Stimulated activated CD4-positive, alpha-beta T cell treated with anti-CD3 and anti-CD28 coated beads, Interleukin-15, amount 100 ng/mL, for 24 hours (primary cell): ENCODE measurements at places on chromosomes 3 and 15.

DNA sequence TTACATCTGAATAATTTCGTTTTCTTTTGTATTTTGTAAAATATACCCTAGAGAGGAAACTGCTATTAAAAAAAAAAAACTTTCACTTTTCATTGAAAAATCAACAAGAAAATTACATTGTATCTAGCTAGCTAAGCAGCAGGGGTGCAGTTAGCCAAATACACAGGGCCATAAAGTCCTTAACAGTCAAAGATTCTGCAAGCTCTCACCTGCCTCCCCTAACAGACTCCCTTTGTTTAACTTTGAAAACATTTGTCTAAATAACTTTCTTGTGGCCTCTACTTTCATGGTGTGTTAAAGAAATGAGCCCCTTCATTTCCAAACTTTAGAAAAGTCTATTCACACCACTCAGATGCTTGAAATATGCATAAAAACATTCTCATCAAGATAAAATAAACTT, 23.3 kb downstream of the CBLB start:
- no peak for DNase-seq

DNA sequence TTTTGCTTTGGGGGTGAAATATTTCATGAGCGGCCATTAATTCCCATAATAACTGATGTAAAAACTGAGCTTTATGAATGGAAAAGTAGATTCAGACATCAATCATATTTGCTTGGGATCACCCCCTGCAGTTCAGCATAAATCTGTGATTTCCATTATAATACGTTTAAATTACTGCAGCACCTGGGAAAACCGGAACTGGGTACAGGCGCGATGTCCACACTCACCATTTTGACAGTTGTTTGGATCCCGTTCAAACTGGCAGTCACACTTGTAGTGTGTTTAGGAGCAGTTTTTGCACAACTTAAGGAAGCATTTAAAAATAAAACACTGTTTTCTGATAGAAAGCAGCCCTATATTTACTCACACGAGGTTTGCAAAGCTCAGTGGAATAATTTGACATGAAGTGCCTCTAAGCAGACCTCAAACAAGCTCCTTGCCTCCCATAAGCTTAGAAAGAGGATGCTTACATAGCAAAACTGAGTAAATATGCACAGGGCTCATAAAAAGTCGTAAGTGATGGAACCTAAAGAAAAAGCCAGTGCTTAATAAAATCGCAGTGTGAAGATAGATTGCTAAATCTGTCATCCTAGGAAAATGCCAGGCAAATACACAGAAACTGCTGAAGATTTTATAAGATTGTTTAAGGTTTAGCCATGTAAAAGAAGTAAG, 377.6 kb downstream of the PTPRG start:
- no peak for DNase-seq

- DNase-seq = no peak
Observed at GRCh38 chr15:74817370-74817737, 4.7 kb downstream of the LMAN1L start.

GRCh38 chr3:168333410-168333935, 237.7 kb upstream of the GOLIM4 start:
- DNase-seq = no peak

DNA sequence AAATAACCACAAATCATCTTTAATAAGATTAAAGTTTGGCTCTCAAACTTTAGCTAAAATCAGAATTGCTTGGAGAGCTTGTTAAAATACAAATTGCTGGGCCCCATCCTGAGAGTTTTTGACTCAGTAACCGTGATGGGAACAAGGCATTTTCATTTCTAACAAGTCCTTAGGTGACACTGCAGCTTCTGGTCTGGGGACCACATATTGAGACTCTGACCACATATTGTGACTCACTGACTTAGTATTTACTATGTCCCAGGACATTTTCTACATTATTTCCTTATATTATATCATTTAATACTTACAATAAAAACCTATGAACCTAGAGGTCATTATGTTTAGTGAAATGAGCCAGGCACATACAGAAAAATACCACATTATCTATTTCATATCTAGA, 164.5 kb downstream of the ZMAT3 start:
- no peak for DNase-seq

- DNase-seq = no peak
Observed at GRCh38 chr3:123757281-123757940, 126.7 kb downstream of the MYLK start.

DNA sequence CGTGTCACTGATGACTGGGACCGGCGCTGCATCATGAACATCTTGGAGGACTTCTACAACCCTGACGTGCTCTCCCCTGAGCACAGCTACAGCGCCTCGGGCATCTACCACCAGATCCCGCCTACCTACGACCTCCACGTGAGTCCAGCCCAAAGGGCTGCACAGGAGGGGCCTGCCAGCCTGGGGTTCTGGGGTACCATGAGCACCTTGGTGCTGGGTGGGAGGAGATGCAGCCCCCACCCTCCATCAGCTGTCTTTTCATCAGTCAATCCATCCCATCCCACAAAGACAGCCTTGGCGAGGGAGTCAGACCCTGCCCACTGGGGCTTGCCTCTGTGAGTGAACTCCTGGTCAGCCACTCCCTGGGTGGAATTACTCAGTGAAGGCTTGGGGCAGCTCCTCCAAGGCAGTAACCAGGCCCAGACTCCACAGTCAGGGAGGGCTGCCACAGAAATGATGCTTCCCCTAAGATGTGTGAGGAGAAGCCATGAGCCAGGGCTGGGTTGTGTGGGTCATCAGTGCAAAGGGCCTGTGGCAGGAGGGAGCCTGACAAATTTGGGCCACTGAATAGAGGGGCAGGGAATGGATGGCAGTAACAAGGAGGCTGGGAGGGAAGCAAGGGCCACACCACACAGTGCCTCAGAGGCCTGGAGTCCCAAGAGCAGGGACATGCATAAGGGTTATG, 47.9 kb downstream of the SEMA3G start:
- DNase-seq = no peak
